NB4 (cell line): ENCODE measurements at places on chromosomes 3 and 15.

DNA sequence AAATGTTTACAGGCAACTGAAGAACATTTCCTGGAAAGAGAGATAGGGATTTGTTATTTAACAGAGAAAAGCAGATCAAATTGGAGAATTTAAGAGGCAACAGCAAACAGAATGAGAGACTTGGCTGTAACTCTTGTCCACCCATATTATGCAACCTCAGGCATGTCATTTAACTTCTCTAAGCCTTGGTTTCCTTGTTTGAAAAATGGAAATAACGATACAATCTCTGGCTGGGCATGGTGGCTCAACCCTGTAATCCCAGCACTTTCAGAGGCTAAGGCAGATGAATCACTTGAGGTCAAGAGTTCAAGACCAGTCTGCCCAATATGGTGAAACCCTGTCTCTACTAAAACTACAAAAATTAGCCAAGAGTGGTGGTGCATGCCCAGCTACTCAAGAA is 23.7 kb downstream of the ARRDC4 start:
- peak; percentile 10 for DNase-seq

DNA sequence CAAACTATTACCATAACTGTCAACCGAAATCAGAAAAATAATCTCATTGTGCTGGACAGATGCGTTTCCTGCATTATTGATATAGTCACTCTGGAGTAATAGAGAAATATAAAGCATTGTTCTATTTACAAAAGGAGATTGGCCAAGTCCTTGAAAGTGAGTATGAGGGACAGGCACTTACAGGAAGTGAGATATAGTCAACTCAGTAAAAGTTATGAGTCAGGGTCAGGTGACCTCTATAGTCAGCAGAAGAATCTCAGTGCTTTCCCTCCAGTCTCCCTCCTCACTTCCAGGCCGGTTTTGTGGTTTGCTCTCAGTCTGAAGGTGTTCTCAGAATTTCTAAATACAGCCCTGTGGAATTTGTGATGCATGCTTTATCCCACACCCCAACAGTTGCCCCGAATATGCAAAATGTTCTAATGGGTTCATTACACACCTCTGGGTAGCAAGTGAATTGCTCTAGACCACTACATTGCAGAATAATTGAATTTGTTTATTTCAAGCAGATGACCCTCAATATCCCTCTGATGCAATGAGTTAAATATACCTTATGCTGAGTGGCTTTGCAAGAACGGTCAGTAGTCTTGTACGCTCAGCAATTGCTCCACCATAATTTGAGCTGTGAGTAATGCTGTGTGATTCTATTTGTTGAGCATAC is 787.7 kb downstream of the MCTP2 start:
- peak; percentile 12 for DNase-seq

DNA sequence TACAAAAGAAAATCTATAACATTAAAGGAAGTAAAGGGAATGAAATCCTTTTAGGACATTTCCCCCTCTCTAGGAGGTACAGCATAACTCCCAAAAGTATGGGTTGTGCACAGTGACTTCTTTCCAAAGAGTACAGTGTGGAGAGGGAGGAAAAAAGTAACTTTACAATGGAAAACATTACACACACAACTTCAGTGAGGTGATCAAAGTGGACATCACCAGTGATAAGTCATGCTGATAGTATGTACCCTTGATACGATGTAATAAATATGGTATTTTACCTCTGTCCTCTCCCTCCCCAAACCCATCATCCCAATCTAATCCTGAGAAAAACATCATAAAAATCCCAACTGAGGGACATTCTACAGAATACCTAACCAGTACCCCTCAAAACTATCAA is 10.8 kb downstream of the PLD1 start:
- no peak for DNase-seq

GRCh38 chr15:70643106-70643782 is 120.1 kb downstream of the UACA start:
- DNase-seq, result no peak

GRCh38 chr3:126556637-126557414 is 1.9 kb downstream of the C3orf22 start:
- DNase-seq, result no peak
